ENCODE measurements at places on chromosomes 7 and 10. TPM values are rescaled to one million over a fixed set of nuclear protein-coding genes. Genes with fewer than 3 reads are reported as not detected.

- no peaks in the 10 kb centered on the region for H3K36me3 ChIP-seq
- H3K4me3 ChIP-seq = no peak overlapping the region
- H3K27ac ChIP-seq = no peak overlapping the region
- H3K4me1 ChIP-seq = no peaks in the 10 kb centered on the region
Observed at GRCh38 chr10:59698326-59698725, 11.3 kb downstream of the SLC16A9 start.

GRCh38 chr10:6124666-6125065 lies 35.8 kb downstream of the RBM17 start:
- no peaks in the 10 kb centered on the region for H3K36me3 ChIP-seq
- no peak overlapping the region for H3K27ac ChIP-seq
- peaks cover 4% of the 10 kb centered on the region for H3K4me1 ChIP-seq
- H3K27me3 ChIP-seq = no peaks in the 10 kb centered on the region
- no peak overlapping the region for H3K4me3 ChIP-seq
- no peak for DNase-seq

DNA sequence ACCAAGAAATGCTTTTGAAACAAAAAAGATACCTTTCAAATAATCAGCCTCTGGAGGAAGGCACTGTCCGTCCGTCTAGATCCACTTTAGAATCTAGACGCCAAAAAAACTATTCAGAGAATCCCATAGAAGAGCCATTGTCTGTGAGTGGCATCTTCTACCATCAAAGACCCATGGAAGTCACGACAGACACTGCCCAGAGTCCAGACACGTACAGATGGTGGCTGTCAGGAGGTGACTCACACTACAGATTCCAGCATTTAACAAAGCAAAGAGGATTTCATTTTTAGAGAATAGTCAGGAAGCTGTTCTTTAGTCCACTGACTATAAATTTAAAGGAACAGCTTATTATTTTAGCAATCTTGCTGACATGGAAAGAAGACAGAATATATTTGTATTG lies 11.7 kb downstream of the C1QL3 start:
- H3K27me3 ChIP-seq = no peaks in the 10 kb centered on the region
- no peak overlapping the region for H3K27ac ChIP-seq
- no peaks in the 10 kb centered on the region for H3K36me3 ChIP-seq
- H3K4me1 ChIP-seq = no peaks in the 10 kb centered on the region
- no peak overlapping the region for H3K4me3 ChIP-seq

GRCh38 chr10:452512-453426 lies 236.7 kb downstream of the DIP2C start:
- H3K4me3 ChIP-seq = no peak overlapping the region
- no peaks in the 10 kb centered on the region for H3K27me3 ChIP-seq
- no peak for DNase-seq
- no peak overlapping the region for H3K27ac ChIP-seq
- H3K36me3 ChIP-seq = peaks cover 6% of the 10 kb centered on the region

The OLAH gene
- 0.79 TPM for total RNA-seq

DNA sequence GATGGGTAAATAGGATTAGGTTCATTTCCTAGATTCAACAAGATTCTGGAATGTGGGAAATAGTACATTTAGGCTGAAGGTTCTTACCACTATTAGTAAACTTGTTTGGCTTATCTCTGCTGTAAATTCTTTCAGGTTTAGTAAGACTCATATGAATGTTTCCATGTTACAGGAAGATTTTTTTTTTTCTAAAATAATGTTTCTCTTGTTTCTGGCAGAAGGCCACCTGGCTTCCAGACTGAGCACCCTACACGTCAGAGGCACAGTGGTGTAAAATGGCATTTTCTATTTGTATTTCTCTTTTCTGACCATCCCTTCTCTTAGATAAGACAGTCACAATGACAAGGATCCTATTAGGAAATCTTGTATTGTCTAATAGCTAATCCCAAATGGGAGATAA lies 22.7 kb upstream of the AASS start:
- H3K27me3 ChIP-seq = no peaks in the 10 kb centered on the region
- H3K36me3 ChIP-seq = no peaks in the 10 kb centered on the region
- no peaks in the 10 kb centered on the region for H3K4me1 ChIP-seq

- H3K4me1 ChIP-seq = peaks cover 17% of the 10 kb centered on the region
- H3K36me3 ChIP-seq = peaks cover 66% of the 10 kb centered on the region
- no peaks in the 10 kb centered on the region for H3K27me3 ChIP-seq
Observed at GRCh38 chr7:157550300-157551275, 213.8 kb downstream of the DNAJB6 start.

GRCh38 chr10:128419466-128420019 lies 293.3 kb upstream of the MKI67 start:
- H3K4me3 ChIP-seq = no peak overlapping the region
- no peaks in the 10 kb centered on the region for H3K36me3 ChIP-seq
- DNase-seq = no peak
- H3K27me3 ChIP-seq = no peaks in the 10 kb centered on the region

Data from spinal cord (tissue), 10 donors.